ENCODE measurements at places on chromosomes 4 and X.
A peak's percentile ranks its signal among the peaks of the same experiment; 100 is the strongest.

DNA sequence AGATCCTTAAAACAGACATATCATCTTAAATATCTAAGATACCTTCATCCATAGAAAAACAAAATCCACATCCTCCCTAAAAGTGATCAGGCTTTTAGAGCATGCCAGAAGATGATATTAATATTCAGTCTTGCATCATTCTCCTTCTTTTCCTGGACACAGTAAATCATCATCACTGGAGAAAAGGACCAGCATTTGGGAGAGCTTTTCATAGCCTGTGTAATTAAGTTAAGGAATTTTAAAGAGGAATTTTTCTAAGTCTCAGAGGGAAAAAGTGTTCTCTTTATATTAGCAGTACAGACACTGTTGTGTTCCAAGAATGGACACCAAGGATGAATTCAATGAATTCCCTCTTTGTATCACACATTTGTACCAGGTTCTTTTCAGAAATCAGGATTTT lies 696 bp downstream of the SCRG1 start:
- DNase-seq = no peak

- no peak for DNase-seq
Observed at GRCh38 chr4:37443137-37443536, 198.6 kb downstream of the NWD2 start.

- DNase-seq = no peak
Observed at GRCh38 chr4:178385481-178385880, 943.2 kb upstream of the AGA start.

- no peak for DNase-seq
Observed at GRCh38 chrX:79195027-79195426, 50.5 kb downstream of the GPR174 start.

GRCh38 chr4:100340512-100341485 lies 150.5 kb upstream of the DDIT4L start:
- DNase-seq = no peak

GRCh38 chrX:149631234-149632165 lies at the start of gene TMEM185A:
TMEM185A (minus strand) TSS chrX:149631792; CDS start chrX:149631580, 212 bp downstream.
- DNase-seq = peak; percentile 28

DNA sequence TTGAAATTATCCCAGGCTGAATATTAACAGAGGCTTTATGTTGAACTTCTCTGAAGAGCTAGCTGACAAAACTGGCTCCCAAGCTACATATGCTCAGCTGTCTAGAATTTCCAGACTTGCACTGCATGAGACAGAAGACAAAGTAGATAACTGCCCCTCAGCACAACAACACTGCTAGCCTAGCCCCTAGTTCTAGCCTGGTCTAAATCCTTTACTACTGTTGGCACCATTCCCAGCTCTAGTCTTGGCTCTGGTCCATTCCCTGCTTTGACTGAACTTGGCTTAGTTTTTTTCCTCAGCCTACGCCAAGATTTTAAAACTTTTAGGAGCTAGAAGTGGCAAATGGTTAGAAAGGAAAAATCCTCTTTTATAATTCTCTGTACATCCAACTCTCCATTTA lies 7.6 kb upstream of the OPHN1 start:
- peak; percentile 47 for DNase-seq

DNA sequence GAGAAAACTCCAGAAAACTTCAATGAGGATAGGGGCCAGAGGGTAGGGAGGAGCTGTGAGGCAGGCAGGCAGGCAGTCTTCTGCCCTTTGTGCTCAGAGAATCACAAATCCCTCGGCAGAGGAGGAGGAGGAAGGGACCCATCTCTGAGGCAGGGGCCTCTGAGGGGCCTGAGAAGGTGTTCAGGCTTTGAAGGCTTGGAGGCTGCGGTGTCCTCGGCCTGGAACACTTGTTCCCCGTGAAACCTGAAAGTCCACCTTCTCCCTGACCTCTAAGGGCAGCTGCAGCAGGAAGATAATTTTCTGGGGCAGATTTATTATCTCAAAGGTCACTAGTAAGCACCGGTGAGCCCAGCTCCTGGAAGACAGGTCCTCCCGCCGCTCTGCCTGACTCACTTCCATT lies 200.3 kb upstream of the BCOR start:
- no peak for DNase-seq

DNA sequence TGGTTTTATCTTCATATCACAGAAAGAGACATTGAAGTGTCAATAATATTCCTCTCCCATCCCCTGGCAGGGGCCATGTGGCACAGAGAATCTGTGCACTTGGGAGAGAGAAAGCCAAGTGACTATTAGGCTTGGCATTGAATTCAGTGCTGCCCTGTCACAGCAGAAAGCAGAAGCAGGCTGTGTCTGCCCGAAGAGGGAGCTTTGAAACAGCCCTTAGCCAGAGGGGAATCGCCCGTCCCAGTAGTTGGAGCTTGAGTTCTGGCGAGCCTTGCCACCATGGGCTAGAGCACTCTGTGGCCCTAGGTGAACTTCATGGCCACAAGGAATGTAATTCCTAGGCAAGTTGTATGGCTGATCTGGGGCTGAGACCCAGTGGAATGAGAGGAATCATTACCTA lies 282.5 kb upstream of the PCDH10 start:
- DNase-seq = no peak

DNA sequence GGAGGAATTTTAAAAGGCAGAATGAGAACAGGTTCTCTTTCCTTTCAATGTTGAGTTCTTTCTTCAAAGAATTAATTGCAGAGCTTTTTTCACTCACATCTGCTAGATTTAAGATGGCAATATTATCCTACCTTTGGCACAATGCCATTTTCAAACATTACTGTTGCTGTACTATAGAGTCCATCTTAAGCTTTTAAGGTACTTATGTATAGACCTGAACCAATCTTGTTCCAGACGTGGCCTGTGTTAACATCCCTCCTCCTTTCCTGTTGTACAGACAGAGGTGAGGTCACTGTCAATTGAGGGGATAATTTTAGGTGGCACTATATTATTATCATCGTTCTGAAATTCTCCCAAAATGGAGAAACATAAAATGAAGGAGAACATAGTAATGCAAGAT lies 53.0 kb upstream of the MYOZ2 start:
- no peak for DNase-seq

DNA sequence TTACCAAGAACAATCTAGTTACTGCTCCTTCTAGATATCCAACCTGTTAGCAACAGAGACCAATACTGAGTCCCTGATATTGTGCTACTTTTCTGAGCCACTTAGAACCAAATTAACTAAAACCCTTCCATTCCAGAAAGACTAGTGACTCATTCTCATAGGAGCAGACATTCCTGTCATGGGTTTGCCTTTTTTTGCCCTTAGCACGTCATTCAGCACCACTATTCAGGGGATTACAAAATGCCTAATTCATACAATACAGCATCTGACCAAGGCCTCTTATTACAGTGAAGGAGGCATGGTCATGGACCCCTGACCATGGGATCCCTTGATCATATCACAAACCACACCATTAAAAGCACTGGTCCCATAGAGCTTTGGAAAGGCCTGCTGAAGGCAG lies 123.8 kb upstream of the CXCL13 start:
- no peak for DNase-seq

DNA sequence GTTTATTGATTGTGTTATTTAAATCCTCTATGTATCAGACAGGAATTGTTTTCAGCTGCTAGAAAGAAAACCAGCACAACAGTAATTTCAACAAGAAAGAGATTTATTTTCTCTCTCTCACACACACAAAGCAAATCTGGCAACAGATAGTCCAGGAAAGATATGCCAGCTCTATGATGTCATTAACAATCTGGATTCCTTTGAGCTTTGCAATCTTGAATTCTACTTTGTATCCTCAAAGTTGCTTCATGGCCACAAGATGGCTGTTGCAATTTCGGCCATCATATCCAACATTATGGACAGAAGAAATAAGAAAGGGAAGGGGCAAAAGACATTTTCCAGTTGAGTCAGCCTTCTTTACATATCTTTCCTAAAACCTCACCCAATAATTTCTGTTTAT lies 19.8 kb upstream of the FMR1 start:
- DNase-seq = no peak
